IMR-90 (cell line): ENCODE measurements at places on chromosomes 12 and 14.

DNA sequence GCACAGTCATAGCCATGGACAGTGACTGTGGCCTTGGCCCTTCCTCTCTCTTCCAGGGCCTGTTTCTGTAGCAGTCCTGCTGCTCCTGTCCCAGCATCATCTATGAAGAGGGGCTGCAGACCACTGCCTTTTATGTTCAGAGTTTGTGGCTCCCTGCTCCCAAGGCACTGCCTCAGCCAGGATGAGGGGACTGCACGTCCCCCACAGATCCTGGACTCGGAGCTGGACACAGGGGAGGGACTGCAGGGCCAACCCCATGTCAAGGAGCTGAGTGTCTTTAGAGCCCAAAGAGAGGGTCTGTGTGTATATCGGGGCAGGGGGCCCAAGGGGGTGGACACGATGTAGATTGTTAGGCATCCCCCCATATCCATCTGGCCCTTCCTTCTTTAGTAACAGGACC is 60.6 kb upstream of the DIO3 start:
- DNase-seq, result no peak

DNA sequence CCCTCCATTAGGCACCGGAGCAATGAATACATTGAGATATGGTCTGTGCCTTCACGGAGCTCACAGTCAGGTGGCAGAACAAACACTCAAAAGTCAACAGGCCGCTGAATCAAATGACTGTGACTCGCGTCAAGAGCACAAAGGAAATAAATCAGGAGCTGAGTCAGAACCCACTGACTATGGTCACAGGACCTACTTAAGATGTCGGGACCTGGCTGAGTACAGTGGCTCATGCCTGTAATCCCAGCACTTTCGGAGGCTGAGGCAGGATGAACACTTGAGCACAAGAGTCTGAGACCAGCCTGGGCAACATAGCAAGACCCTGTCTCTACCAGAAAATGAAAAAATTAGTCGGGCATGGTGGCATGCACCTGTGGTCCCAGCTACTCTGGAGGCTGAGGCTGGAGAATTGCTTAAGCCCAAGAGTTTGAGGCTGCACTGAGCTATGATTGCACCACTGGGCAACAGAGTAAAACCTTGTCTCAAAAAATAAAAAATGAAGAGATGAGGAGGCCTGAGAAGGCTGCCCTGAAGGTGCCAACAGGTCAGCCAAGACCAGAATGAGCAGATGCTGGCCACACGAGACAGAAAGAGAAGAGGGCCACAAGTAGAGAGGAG is 19.9 kb downstream of the TMEM233 start:
- DNase-seq, result peak; percentile 3

DNA sequence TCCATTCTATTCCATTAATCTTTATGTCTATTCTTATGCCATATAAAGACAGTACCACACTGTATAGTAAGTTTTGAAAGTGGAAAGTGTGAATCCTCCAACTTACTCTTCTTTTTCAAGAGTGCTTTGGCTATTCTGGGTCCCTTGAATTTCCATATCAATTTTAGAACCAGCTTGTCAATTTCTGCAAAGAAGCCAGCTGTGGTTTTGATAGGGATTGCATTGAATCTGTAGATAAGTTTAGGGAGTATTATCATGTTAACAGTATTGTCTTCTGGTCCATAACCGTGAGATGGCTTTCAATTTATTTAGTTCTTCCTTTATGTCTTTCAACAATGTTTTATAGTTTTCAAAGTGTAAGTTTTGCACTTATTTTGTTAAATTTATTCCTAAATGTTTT is 34.2 kb upstream of the GCH1 start:
- no peak for DNase-seq

DNA sequence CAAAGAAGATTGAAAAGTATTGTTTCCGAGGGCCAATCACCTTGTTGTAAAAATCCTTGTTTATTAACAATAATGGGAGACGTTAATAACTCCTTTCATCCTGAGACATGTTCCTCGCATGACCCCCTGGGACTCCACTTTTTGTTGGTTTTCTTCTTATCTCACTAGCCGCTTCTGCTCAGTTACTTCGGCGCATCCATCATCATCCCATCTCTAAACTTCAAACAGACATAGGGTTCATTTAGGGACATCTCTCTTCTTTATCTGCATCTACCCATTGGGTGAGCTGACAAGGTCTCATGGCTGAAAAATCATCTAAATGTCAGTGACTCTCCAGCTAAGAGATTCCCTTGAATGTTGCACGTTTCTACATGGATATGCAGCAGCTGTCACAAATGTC is 252.2 kb downstream of the ANO2 start:
- DNase-seq, result no peak

DNA sequence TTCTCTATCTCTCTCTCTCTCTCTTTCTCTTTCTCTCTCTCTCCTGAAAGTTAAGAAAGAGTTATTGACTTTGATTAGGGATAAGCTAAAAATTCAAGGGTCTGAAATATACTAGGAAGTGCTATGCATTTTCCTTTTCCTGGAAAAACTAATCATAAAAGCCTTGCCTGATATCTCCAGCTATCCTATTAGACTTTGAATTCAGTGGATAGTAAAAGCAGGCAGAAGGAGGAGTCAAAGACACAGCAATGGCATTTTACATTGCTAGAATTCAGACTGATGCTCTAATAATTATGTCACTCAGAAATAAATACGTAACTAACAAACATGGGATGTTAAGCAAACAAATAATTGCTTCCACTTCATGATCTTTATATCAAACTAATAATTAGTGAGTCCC is 272.0 kb downstream of the SSPN start:
- DNase-seq, result no peak

DNA sequence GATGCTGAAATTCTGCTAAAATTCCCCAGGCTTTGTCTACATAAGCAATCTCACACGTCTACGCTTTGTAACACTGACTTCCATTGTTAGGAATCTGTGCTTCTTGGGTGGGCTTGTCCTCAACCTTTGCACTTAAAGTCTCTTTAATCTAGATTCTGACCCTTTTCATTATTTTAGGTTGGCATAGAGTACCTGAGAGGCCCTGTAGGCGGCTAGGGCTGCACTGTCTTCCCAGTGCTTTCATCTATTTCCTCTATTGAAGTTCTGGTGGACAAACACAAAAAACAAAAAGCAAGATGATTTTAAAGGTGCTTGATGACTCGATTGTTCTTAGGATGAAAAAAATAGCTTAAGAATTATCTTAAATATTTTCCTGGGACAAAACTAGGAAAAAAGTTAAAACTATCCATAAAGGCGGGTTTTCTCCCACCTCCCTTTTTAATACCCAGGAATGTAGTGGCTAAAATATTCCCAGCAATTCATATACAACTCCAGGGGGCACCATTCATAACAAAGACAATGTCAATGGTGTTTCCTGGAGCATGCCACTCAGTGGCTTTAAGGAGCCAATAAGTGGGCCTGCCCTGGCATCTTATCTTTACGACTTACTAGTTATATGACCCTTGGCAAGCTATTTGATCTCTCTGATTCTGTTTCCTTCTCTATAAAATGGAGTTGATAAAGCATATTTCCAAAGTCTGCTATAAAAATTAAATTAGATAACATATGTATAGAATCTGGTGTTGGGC is 197.5 kb downstream of the STXBP6 start:
- no peak for DNase-seq

GRCh38 chr12:13200841-13201240 is 4.3 kb downstream of the EMP1 start:
- no peak for DNase-seq

- DNase-seq, result peak; percentile 1
These were observed 11.8 kb downstream of the CD163L1 start for GRCh38 chr12:7431993-7432685.

GRCh38 chr12:103936679-103937078 is 6.5 kb downstream of the HSP90B1 start:
- no peak for DNase-seq

GRCh38 chr12:83763425-83763824 is 1076.7 kb downstream of the TMTC2 start:
- DNase-seq, result no peak

DNA sequence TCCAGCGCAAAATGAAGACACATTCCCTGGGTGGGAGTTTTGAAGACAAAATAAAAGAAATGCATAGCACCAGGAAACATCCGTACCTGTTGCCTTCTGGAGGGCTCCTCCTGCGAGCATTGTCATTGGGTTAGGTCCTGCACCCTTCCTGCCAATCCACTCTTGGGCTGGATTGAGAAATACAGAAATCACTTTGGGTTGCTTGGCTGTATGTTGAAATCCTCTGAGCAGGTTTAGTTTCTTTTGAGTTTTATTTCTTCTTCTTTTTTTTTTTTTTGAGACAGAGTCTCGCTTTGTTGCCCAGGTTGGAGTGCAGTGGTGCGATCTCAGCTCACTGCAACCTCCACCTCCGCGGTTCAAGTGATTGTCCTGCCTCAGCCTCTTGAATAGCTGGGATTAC is 67.6 kb downstream of the ARF6 start:
- no peak for DNase-seq

GRCh38 chr12:64943686-64944085 is 119.2 kb downstream of the TBC1D30 start:
- DNase-seq, result no peak

- DNase-seq, result no peak
These were observed 28.2 kb upstream of the CPSF6 start for GRCh38 chr12:69211160-69211559.

DNA sequence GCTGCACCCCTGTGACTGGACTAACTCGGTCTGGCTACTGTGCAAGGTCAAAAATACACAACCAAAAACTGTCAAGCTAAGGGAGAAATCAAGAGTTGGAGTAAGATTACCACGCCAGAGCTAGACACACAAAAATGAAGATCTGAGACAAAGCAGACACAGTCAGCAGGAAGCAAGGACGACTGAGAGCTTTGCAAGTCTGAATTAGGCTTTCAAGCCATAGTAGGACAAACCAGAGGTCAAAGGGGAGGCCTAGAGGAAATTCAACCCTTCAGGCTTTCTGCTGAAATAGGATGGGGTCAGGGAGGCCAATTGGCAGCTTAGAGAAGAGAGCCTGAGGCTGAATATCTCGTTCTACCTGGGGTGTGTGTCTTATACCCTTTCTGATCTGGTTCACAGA is 117.3 kb downstream of the LLPH start:
- no peak for DNase-seq

DNA sequence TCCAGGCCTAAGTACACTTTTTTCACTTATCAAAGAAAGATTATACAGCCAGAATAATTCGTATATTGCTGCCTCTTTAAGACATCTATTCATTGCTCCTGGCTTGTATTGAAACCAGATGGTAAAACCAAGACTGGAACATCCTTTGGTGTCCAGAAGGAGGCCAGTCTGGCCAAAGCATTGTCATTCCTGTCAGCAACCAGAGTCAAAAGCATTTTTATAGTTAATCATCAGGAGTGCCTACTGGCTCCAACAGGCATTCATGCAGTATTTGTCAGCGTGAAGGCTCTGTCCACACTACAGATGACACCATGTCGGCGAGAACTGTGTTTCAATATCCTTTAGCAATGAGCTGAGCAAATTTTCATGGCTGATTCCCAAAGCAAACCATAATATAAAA is 118.0 kb upstream of the G2E3 start:
- no peak for DNase-seq

- no peak for DNase-seq
These were observed 32.7 kb downstream of the CCDC175 start for GRCh38 chr14:59543873-59544272.

DNA sequence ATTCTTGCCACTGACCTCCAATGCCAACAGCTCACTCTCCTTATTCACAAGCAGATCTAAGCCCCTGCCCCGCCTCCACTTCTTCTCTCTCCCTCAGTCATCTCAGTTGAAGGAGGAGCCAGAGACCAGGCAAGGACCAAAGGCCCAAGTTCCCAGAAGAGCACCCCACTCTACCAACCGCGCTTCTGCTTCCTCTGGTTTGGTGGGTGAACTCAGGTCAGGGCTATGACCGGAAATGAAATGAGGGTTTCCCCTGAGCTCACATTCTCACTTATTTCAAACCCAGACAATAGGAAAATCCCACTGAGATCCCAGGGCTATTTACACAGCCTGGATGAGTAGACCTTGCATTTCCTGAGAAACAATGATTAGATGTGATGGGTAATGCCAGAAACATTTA is 9.9 kb downstream of the DPF3 start:
- DNase-seq, result peak; percentile 55

DNA sequence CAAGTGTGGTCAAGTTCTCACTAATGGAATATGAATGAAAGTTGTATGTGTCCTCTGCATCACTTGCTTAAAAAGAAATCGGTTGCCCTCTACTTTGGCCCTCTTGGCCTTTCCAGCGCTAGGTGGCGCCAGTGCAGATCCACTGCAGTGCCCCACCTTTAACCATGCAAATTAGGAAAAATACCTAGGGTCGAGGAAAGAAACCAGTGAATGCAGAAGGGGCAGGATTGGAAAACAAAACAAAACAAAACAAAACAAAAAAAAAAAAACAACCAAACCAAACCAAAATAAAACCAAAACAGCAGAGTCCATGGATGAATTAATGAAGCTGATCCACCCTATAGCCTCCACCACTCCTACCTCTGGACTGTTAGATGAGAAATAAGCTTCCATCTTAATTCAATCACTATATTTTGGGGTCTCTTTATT is 12.9 kb upstream of the NEMF start:
- peak; percentile 63 for DNase-seq

DNA sequence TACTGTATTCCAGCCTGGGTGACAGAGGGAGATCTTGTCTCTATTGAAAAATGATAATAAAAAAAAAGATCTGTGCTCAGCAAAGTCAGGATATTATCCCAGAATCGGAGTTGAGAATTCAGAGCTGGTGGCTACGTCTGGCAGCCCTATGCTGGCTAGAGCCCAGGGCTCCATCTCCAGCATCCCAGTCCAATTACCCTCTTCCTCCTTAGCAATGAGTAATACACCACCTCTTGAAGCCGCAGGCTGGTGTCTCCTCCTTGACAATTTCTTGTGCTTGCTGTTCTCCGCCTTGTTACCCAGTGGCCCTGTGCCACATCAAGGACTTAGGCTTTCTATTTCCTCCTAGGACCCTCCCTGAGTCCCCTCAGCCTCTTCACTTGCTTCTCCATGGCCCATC is 38.4 kb upstream of the DDX11 start:
- DNase-seq, result no peak

- DNase-seq, result no peak
These were observed 18.5 kb upstream of the GRIP1 start for GRCh38 chr12:66697404-66697803.

GRCh38 chr12:90791445-90791844 is 163.5 kb downstream of the CCER1 start:
- DNase-seq, result no peak
